ENCODE measurements at places on chromosomes 2 and 18. TPM values are rescaled to one million over a fixed set of nuclear protein-coding genes. Genes with fewer than 3 reads are reported as not detected.

The SIX3 gene
- not detected for total RNA-seq

The SNRPD1 gene
- total RNA-seq: 79.9 TPM

The KCNJ3 gene
- total RNA-seq: not detected

The PARD3B gene
- total RNA-seq: 0.46 TPM

The ABCG5 gene
- not detected for total RNA-seq

GRCh38 chr2:221111739-221112138 is 460.4 kb downstream of the EPHA4 start:
- H3K4me1 ChIP-seq: no peaks in the 10 kb centered on the region
- no peak overlapping the region for H3K4me3 ChIP-seq
- peaks cover 2% of the 10 kb centered on the region for H3K27me3 ChIP-seq
- H3K27ac ChIP-seq: no peak overlapping the region
- DNase-seq: no peak

DNA sequence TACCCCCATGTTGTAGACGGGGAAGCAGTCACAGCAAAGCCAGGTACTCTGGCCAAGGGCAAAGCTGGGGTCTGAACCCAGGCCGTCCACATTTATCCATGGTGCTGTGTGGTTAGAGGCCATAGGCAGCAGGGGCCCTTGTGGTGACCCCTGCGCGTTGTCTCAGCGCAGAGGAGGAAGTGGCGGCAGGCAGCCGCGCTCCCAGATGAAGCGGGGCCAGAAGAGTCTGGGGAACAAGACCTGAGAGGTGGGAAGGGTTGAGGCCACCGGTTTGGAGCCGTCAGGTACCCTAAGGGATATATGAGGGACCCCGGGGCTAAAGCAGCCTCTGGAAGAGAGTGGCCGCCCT is 770 bp downstream of the ZNF396 start:
- H3K4me3 ChIP-seq: peak overlapping the region; percentile 71
- no peaks in the 10 kb centered on the region for H3K36me3 ChIP-seq
- peak overlapping the region; percentile 19 for H3K27ac ChIP-seq
- DNase-seq: peak; percentile 32
- H3K27me3 ChIP-seq: no peaks in the 10 kb centered on the region

- H3K27me3 ChIP-seq: peaks cover 5% of the 10 kb centered on the region
- H3K4me1 ChIP-seq: peaks cover 22% of the 10 kb centered on the region
- no peaks in the 10 kb centered on the region for H3K36me3 ChIP-seq
- H3K4me3 ChIP-seq: no peak overlapping the region
Measured at GRCh38 chr2:170339750-170340692, 162.1 kb downstream of the MYO3B start.

- no peak overlapping the region for H3K4me3 ChIP-seq
- no peaks in the 10 kb centered on the region for H3K36me3 ChIP-seq
- no peaks in the 10 kb centered on the region for H3K27me3 ChIP-seq
- DNase-seq: no peak
- H3K27ac ChIP-seq: no peak overlapping the region
Measured at GRCh38 chr2:109067631-109068125, 61.3 kb upstream of the SH3RF3 start.

GRCh38 chr2:234951664-234952269 is at the start of gene SH3BP4:
TSS of gene SH3BP4 (plus strand) at chr2:234952017. CDS start at chr2:235035003, 82,986 bp downstream.
- H3K4me1 ChIP-seq: peaks cover 4% of the 10 kb centered on the region
- peak within 1 kb of the TSS; percentile 67 for H3K4me3 ChIP-seq
- H3K36me3 ChIP-seq: no peaks in the 10 kb centered on the region

DNA sequence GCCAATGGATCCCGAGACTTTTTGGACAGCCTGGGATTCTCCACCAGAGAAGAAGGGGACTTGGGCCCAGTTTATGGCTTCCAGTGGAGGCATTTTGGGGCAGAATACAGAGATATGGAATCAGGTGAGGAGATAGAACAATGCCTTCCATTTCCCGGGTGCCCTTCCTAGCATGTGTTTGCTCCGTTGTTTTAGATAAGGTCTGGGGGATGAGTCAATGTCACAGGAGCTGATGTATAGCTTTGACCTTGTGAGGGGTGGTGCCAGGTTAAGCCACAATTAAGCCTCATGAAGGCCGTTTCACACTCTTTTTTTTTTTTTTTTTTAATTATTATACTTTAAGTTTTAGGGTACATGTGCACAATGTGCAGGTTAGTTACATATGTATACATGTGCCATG is 4.7 kb downstream of the TYMS start:
- no peak for DNase-seq
- peaks cover 16% of the 10 kb centered on the region for H3K4me1 ChIP-seq
- no peak overlapping the region for H3K4me3 ChIP-seq
- H3K36me3 ChIP-seq: peaks cover 63% of the 10 kb centered on the region
- H3K27ac ChIP-seq: no peak overlapping the region

- H3K36me3 ChIP-seq: peaks cover 5% of the 10 kb centered on the region
- no peak overlapping the region for H3K27ac ChIP-seq
- peak; percentile 2 for DNase-seq
Measured at GRCh38 chr2:240593703-240594451, 7.3 kb downstream of the CAPN10 start.
